HS-5 (cell line): ENCODE measurements at places on chromosomes 1 and 21.
A peak's percentile ranks its signal among the peaks of the same experiment; 100 is the strongest.

GRCh38 chr1:3685222-3685621 is 32.9 kb downstream of the TP73 start:
- no peak for DNase-seq

DNA sequence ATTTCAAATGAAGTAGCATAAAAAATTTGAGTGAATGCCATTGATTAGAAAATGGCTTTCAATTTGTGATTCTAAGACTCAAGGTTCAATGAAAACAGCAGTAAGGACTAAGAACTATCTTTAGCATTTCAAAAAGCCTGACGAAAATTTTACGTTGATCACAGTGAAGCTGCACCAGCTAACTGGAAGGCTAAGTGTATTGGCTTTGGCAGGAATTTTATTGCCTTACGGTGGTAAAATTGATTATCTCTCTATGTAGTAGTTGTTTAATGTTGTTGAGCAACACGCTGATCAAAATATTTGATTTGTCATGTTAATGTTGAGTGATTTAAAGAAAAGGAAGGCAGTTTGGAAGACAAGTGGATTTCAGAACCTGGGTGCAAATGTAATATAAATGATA is 49.6 kb downstream of the ATG4C start:
- no peak for DNase-seq

DNA sequence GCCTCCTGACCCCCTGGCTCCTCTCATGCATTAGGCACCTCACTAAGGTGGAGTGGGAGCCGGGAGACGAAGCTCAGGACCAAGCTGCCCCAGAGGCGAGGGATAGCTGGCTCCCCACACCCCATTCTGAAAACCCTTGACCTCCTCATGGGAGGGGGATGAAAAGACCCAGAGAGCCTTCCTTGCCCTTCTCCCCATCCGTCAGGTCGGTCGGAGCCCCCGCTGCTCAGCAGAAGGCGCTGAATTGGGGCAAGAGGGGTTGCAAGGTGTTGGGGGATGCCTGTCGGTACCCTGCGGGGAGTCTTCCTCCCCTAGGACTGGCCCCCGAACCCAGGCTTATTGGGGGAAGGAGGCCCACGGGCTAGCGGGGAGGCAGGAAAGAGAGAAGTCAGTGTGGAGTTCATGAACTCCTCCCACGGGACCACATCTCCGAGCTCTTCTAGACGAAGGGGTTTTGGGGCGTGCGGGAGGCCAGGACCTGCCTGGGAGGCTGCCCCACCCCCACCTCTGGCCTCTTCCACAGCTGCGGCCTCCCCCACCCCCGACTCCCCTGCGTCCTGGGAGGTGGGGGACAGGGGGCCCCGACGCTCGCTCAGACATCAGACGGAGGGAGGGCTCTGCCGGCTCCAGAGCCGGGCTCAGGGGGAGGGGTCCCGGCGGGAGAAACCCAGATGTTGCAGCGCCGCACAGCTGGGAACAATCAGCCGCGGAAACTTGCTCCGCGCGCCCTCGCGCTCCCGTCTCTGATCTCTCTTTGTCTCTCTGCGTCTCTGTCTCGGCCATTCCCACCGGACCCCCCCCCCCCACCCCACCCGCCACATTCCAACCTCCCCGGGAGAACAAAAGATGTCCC is 719 bp downstream of the MFAP2 start:
- no peak for DNase-seq

GRCh38 chr1:55474168-55474786 is 259.1 kb upstream of the USP24 start:
- no peak for DNase-seq

DNA sequence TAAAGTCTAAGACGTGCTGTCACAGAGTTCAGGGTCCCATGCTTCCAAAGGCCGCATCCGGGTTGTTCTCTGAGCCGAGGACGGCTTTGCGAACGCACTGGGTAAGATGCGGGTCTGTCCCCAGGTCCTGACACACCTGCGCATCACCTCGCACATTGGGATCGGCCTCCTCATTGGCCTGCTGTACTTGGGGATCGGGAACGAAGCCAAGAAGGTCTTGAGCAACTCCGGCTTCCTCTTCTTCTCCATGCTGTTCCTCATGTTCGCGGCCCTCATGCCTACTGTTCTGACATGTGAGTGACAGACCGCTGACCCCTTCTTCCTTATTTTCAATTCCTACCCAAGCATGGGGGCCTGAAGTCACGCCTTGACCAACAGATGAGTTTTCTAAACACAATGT is 25.3 kb downstream of the TFF3 start:
- no peak for DNase-seq

DNA sequence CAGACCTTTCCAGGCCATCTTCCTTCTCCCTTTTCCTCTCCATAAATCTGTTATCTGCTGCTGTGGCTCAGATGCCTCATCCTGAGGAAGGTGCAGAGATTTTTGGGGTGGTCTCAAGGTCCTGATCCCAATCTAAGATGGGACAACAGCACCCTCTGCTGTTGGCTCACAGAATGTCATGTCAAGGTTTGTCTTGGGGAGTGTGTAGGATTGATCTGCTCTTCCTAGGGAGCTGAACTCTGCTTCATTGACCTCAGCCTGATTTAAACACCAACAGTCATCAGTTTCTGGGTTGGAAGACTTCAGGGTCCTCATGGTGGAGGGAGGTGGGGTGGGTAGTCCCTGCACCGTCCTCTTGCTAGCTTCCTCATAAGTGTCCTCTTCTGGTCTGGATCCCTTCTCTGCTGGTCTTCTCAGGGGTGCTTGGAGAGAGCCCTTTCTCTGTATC is 62.8 kb upstream of the LAX1 start:
- peak; percentile 18 for DNase-seq

DNA sequence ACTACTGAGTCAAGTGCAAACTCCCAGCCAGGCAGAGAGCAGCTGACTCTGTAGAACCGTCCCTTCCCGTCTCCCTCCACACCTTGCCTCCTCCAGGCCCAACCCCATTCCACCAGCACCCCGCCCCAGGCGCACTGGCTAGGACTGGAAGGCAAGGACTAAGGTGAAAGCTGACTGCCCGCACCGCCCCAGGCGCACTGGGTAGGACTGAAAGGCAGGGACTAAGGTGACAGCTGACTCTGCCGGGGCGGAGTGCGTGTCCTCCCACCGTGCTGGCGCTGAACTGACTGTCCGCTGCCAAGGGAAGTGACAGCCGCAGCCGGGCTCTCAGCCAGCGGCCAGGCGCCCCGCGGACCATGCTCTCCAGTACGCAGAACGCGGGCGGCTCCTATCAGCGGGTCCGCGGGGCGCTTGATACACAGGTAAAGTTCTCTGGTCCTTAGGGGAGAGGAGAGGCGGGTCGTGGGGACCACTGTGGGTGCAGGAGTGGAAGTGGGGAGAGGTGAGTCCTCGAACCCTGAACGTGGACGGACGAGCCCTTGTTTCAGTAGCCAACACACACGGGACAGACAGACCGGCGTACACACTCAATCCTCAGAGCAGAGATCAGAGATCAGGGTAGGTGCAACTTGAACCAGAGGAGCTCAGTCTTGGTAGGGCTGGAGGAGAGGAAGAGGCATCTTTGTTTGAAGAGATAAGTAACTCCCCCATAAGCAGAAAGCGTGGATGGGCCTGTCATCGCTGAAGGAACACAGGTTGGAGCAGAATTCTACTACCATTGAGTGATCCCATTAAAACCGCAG is 58.0 kb downstream of the RBM11 start:
- no peak for DNase-seq

DNA sequence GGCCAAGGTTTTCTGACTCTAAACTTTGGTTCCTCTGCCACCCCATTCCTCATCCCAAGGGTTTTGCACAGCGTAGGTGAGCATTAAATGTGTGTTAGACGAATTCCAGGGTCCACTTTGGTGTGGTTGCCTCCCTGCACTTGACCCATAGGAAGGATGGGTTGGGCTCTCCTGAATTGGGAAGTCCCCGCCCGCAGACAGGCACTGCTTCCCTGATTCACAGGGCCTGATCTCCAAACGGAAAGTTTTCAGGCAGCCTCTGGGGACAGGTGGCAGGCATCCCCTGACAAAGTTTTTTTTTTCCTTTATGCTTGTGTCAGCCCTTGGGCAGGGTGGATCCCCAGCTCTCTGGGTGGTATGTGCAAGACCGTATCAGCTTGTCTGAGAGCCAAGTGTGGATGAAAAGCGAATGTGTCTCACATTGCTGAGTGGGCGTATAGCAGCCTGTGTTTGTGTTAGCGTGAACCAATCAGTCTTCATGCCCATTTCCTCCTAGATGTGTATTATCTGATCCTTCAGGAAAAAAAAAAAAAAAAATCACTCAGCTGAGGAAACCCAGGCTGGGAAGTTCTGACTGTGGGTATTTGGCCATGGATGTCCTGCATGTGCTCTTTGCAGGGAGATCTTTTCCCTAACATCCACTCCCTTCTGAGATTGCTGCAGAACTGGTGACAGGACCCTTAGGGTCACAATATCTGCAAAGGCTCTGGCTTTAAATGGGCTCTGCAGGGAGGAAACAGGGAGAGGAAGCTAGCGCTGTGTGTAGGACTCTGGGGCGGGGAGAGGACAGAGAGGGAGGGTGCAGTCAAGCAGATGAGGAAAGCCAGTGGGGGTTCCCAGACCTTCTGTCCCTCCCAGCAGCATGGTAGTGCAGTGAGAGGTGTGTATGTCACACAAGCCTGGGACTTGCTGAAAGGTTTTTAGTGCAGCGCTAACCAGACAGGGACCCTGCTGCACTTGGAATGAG is 42.2 kb upstream of the TRABD2B start:
- no peak for DNase-seq

GRCh38 chr1:8340448-8340847 is 22.5 kb downstream of the SLC45A1 start:
- no peak for DNase-seq

GRCh38 chr1:2091611-2092604 is 41.7 kb downstream of the PRKCZ start:
- DNase-seq: no peak

GRCh38 chr21:15560383-15561056 is 169.3 kb upstream of the USP25 start:
- no peak for DNase-seq

DNA sequence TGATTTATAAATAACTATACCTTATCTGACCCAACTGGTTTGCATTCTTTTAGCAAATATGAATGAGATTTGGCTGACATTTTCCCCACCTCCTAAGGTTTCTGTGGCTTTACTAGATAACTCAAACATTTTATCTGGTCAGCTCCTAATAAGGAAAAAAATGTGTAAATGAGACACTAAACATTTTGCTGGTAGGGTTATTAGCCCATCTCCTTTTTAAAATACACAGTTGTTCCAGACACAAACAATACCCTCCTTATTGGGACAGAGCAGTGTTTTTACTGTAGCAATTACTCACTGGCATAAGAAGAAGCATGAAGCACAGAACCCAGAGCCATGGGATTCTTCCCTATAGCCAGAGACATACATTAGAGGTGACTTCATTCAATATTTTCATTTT is 53.8 kb upstream of the NUF2 start:
- DNase-seq: no peak

DNA sequence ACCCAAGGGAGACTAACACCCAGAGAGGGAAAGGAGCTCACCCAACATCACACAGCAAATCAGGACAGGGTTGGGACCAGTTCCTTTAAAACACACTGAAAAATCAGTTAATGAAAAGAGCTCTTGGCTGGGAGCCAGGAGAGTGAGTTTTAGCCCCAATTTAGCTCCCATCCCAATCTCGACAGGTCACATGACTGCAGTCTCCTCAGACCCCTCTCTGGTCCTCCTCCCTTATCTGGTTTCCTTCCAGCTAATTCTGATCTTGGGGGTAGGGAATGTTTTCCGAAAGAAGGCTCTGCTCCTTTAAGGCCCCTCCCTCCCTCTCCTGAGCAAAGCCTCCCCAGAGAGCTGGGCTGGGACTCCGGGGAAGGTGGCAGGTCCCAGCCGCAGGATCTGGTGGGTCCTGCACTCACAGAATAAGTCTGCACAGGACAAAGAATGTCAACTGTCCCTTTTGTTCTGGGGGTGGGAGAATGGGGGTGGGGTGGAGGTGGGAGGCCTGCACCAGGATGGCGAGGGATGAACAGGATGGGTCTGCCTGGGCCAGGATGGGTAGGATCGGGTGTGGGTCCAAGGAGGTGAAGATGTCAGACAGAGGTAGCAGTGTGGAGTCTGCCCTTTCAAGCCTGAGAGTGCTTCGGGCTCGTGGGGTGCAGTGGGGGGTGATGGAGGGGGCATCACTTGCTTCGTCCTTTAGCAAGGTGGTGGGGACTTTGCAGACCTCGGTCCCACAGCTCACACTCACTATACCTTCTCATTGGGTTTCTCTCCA is 57.3 kb upstream of the SSBP3 start:
- no peak for DNase-seq

- DNase-seq: no peak
Measured at GRCh38 chr1:76090283-76091203, 16.0 kb downstream of the ST6GALNAC3 start.

- DNase-seq: no peak
Measured at GRCh38 chr1:43853161-43853921, 80.3 kb upstream of the ARTN start.

- DNase-seq: no peak
Measured at GRCh38 chr1:5119366-5120234, 465.2 kb downstream of the AJAP1 start.

DNA sequence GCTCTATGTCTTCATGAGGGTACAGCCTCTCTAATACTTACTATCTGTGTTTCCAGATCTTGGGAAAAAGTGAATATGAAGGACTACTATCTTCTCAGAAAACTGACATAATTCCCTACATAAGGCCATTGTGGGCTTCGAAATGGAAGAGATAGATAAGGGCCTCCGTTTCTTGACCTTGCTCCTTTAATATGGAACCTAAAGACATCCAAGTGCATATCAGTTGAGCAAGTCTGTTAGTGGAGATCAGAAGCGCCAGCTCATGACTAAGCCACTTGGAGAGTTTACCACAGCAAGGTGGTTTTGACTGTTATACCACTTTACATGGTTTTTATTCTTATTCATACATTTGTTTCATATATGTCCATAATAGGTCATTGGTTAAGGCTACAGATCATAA is 35.3 kb upstream of the FCER1A start:
- no peak for DNase-seq

DNA sequence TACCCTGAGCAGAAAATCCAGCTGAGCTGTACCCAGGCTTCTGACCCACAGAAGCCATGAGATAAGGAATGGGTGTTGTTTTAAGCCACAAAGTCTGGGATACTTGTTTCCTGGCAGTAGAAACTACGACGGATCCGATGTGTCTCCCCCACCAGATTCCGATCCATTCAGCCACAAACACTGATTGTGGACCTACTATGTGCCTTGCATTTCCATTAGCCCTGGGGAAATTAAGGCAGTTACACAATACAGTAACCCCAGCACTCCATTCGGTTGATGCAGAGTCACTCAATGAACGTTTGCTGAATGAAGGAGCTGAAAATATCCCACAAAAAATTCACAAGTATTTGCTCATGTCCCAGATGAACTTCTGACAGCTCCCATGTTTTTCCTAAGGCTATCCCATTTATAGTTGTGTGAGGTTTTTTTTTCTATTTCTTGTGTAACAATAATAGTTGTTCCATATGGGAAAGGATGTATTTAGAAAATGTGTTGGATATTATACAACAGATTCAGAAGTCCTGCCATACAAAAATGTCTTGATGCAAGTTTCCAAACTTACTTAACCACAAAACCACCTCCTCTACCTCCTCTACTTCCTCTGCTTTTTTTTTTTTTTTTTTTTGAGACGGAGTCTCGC is 29.6 kb upstream of the KAZN start:
- no peak for DNase-seq
